ENCODE measurements at places on chromosomes 7 and 10.

DNA sequence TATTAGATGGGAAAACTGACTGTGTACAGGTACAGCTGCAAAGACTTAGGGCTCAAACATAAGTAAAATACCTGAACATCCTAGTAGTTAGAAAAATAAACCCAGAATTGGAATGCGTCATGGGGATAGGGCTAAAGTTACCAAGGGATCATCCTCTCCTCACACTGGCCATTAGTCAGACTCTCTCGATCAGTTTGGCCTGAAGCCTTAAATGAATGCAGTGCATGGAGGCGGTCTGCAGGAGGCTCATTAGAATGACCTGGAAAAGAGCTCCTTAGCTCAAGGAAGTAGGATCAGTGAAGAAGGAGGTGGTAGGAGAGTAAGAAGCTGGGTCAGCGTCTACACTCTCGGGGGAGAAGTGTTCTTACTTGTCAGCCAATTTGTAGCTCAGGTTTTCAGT, 35.3 kb downstream of the DENND2A start:
- no peak for DNase-seq

DNA sequence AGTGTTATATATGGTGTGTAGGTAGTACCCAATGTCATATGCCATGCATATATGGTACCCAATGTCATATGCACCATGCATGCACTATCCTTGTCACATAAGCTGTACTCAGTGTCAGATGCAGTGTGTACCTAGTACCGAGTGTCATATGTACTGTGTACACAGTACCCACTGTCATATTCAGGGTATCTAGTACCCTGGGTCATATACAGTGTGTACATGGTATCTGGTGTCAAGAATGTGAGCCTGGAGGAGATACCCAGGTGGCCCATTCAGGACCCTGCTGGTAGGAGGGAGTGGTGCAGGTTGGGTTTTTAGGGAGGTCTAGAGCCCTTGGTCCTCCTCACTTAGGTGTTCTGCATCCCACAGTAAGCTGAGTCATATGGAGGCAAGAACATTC, 1.8 kb downstream of the ZMYND11 start:
- no peak for DNase-seq

DNA sequence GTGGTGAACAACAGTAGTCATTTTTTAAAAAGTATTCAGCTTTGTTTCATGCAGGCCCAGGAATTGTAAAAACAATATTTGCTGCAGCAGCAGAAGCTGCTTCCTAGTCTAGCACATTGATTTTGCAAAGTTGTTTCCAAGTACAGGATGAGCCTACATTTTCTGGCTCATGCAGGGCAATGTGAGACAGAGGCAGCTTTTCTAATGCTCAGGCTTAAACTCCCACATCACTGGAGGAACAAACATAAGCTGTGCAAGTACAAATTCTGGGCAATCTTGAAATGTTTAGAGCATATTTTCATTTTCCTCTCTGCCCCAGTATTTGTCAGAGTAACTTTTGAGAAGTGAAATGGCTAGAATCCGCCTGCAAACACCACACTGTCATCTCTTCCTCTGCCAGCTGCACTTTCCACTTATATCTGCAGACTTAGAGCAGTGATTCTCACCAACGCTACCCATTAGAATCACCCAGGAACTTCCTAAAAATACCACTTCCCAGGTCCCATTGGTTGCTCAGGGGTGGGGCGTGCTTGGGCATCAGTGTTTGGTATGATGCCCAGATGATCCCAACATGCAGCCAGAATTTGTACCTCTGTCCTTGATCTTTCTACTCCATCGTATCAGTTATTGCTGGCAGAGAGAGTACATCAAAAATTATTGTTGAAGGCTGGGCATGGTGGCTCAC, 304.1 kb upstream of the LRGUK start:
- no peak for DNase-seq

- no peak for DNase-seq
Measured at GRCh38 chr7:37758501-37759045, 75.0 kb downstream of the GPR141 start.

DNA sequence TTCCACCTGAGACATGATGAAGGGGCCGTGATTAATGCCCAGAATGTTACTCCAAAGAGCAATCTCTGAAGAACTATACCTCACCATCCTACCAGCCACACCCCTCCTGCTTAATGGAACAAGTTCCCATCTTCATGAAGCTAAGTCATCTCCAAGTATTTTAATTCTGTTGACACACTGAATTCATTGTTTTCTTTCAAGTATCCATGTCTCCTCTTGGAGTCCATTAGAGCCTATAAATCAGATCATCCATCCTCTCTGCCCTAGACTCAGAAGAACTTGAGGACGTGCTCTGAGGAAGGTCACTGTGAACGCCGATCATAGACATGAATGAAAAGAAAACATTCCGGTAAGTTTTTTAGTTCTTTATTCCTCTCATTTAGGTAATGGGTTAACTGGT, 126.8 kb downstream of the RSU1 start:
- no peak for DNase-seq

- DNase-seq = no peak
Measured at GRCh38 chr7:1137517-1138167, 22.4 kb downstream of the ZFAND2A start.

DNA sequence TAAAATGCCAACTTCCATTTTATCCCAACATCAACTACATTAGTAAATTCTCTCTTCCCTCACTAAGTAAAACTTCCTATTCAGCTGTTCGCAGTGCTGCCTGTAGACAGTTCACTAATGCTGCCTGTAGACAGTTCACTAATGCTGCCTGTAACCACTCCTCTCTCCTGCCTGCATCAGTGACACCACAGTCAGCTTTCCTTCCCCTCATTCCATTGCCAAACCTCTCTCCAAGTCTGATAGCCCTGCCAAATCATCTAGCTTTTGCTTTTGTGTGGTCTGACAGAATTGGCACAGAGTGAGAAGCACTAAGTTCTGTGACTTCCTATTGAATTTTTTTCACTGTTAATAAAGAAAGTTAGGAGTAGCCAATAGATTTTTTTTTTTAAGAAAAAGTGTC, 43.0 kb upstream of the MACC1 start:
- peak; percentile 14 for DNase-seq

- DNase-seq = no peak
Measured at GRCh38 chr10:11017570-11018431, at the start of gene CELF2. CELF2 (plus strand) TSS chr10:11017872; CDS start chr10:11018090, 218 bp downstream.

DNA sequence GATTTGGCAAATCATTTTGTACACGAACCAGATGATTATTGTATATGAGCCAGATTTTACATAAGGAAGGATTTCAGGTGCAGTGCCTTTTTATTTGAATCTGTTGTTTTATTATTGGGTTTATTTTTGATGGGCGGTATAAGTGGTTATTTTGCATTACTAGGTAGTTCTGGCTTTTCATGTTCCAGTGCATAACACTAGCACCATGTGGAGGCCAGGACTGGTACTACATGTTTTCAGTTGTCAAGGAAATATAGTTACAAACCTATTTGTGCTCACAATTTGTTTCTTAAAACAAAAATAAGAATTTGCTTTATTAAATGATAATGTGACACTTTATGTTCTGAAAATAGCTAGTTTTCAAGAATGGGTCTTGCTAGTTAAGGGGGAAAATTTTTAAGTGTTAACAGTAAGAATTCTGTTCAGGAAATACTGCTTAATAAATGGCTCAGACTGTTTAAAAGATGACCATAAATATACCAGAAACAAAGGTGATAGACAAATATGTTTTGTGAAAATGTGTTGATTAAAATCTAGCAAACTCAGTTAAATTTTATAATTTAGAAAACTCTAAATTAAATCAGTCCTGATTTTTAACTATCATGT, 7.1 kb upstream of the SEMA3E start:
- peak; percentile 32 for DNase-seq

GRCh38 chr7:30068117-30068516, 39.9 kb downstream of the PLEKHA8 start:
- no peak for DNase-seq

DNA sequence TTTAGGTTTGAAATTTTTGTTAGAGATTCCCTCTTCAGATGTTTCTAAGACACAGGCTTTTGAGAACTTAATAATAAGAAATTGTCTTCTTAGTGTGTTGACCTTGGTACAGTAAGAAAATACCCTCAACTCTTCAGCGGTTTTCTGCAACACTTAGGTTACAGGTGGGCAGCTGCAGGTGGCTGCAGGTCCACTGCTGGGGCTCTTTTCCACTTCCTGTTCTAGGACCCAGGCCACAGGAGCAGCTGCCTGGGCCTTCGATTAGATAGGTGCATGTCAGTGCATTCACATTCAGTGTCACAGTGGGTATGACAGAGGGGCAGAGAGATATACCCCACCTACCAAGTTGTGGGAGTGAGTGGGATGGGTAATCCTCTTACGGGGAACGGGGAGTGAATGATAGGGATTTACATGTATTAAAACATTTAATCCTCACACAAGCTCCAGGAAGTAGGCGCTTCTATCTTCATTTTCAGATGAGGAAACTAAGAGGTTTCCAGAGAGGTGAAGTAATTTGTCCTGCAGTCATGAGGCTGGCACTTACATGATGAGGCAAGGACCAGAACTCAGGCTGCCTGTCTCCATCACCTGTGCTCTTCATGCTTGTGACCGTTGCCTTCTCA, 20.2 kb upstream of the SUV39H2 start:
- DNase-seq = no peak

DNA sequence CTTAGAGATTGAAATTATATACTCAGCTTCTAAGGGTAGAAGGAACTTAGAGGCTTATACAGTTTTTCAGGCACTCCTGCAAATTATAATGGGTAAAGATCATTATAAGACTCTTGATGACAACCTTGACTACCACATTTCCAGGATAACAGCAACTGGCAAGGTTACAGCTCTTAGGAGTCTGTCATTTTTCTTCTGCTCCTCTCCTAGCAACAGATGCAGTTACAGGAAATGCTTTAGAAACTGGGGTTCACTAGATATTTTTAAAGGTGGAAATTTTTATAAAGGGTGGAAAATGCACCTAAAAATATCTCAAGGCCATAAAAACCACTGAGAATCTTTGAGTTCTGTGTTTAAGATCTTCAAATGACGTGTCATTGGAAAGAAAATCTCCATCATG, 185.8 kb downstream of the RELN start:
- DNase-seq = no peak

DNA sequence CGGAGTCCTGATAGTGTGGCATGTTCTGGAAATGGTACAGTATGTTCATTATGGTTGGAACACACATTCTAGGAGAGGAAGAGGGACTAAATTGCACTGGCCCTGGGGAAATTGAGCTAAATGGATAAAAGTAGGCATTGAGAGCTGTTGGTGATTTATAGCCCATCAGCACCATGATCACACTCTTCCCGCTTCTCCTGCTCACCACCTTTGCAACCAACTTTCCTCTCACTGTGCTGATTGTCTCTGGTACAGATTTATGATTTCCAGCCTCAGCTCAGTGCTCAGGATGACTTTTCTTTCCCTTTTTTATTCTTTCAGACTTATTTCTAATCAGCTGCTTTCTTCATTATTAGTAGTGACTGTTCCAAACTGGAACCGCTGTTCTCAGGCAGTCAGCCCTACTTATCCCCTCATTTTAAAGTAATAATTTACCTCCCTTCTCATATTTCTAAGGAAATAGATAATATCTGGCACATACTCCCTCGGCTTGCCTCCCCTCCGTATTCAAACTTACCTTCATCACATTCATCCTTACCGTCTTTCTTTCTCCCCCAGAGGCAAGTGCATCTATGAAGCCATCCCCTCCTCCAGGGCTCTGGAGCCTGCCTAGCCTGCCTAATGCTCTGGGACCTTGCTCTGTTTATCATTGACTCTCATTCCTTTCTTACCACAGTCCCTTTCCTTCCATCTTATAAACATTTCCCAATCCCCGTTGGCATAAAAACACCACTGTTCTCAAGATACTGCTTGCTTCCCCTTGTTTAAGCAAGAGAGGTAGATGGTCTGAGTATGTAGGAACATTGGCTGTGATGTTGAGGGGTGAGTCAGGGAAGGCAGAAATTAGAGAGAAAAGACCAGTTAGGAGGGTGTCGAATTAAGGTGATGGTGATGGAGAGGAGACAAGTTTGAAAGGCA, 51.6 kb upstream of the RPA3 start:
- no peak for DNase-seq

- DNase-seq = no peak
Measured at GRCh38 chr7:82839063-82839462, 323.6 kb downstream of the PCLO start.

DNA sequence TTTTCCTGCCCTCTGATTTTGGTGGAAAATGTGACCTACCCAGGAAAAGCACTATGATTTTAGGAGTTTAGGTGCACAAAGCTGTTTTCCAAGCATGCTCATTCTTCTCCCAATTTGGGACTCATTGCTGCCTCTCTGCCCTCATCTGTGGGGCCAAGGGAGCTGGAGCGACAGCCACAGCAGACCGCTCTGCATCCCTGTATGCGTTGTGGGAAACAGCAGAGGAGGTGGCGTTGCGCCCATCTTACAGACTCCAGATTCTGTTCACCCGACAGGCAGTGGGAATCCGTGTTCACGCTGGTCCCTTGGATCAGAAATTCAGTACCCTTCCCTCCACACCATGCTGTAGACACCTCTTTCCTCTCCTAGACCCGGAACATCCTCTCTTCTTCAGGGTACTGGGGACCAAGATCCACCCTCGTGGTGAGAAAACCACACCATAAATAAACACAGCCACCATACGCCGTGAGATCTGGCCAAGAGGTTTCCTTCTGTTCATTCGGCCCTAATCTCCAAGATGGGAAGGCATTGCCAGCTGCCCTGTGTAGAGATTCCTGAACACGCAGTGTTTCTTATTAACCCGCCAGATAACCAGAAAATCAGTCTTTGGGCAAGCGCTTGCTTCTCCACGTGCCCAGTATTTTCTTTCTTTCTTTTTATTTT, 87.9 kb downstream of the CUX1 start:
- no peak for DNase-seq

DNA sequence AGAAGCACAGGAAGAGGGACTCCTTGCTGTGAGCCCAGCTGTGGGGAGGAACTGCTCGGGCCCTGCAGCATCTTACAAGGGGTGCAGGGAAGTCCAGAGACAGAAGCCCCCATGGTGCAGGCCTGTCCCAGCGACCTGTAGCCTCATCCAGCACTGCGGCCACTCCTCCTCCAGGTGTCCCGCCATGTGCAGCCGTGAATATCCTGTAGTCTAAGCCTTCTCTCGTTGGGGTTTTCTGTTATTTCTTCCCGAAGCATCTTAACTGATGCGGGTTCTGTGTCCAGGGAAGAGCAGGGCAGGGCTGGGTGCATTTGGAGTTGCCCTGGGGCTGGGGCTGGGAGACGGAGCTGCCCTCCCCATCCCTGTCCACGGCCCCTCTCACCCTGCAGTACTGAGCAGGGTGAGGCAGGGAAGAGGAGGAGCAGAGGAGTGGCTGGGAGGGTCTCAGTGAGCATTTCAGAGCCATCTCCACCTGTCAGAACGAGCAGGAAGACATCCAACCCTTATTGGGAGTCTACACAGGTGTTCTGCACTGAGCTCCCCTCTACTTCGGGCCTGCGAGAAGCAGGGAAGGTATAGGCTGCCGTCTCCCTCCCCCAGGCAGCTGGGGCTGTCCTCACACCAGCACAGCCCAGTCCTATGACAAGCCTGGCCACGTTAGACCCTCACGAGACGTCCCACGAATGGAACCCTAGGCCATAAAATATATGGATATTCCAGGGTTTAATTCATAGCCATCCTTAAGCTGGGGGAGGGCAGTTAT, 494.5 kb downstream of the DNAJB6 start:
- no peak for DNase-seq

- DNase-seq = no peak
Measured at GRCh38 chr7:111477462-111478225, 84.6 kb downstream of the IMMP2L start.
